ENCODE measurements at places on chromosomes 1 and 21.
A peak's percentile ranks its signal among the peaks of the same experiment; 100 is the strongest.

DNA sequence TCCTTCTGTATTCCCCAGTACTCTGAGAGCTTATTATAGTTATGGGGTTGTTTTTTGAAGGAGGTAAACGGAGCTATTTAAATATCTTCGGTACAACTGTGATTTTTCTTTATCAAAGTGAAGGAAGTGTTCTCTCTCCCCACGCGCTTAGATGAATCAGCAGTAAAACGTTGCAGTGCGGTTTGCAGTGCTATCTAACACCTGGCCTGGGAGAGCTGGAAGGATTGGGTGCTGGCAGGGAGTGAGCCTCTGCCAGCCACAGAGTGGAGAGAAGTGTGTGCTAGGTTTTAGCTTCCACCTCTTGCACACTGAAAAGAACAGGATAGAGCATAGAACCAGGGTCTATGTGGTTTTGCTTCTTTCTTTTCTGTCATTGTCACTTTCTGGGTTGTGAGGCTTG is 165.9 kb downstream of the SDCCAG8 start:
- no peak for DNase-seq

DNA sequence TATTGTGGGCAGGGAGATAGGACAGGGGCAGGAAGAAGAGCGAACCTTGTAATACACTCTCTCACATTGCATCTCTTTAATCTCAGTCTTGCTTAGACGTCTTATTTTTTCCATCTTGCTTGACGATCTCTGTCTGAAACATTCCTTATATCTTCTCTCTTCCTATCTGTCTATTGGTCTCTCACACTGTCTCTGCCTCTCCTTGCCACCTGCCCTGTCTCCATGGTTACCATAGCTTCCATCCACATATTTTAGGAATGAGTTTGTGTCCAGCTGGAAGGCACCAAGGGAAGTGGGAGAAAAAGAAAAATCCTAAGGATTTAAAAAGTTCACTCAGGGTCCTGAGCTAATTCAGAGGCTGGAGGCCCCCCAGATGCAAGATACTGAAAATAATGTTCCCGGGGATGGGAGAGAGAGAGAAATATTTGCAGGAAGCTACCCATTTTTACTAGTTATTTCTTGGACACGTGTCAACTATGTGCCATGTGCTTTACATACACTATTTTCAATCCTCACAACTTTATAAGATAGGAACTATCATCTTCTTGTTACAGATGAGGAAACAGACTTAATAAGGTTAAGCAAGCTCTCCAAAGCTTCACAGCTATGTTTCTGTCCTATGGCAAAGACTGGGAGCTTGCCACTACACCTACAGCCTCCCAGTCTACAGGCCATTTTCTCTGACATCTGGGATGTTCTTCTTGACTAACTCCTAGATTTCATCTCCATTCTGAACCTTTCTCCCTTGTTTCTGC is 933 bp downstream of the ANKRD34A start:
- no peak for DNase-seq

- peak; percentile 50 for DNase-seq
Measured at GRCh38 chr1:185316163-185317033, 645 bp downstream of the IVNS1ABP start.

- no peak for DNase-seq
Measured at GRCh38 chr1:232377494-232377770, 252.5 kb downstream of the SIPA1L2 start.

DNA sequence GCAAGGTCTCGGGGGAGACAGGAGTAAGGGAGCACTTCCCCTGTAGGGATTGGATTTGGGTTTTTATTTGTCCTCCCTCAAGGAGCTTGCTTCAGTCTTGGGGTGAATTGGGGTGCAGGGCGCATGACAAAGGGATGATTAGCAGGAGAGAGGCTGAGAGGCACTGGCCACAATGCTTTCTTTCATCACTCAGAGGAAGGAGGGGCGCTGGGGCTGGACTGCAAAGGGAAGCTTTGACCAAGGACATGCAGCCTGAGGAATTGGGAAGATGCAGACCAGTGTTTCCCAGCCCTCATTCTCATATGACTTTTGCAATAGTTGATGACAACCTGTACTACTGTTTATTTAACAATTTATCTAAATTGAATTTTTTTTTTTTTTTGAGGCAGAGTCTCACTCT is 34.1 kb upstream of the PDPN start:
- DNase-seq: no peak

GRCh38 chr1:38228718-38229117 is 182.1 kb upstream of the POU3F1 start:
- no peak for DNase-seq

- no peak for DNase-seq
Measured at GRCh38 chr1:26983863-26984262, 9.6 kb upstream of the TRNP1 start.

GRCh38 chr1:240287722-240288121 is 196.0 kb downstream of the FMN2 start:
- DNase-seq: no peak

DNA sequence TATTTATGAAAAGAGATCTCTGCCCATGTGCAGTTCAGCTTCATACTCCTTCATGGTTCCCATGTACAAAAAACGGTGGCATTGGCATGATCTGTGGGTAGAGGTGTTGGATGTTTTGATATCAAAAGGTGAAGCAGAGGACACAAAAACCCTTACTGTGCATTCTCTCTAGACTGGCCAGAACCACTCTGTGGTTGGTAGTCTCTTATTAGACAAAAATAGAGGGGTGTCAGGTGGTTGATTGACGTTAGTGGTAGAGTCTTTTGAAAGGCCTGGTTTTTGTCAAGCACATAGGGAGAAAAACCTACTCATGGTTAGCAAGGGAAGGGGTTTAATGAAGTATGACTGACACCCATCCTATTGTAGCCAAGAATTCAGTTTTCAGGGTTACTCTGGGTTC is 400.0 kb upstream of the TMPRSS15 start:
- no peak for DNase-seq

GRCh38 chr1:168803806-168804510 is 75.0 kb upstream of the DPT start:
- DNase-seq: no peak

DNA sequence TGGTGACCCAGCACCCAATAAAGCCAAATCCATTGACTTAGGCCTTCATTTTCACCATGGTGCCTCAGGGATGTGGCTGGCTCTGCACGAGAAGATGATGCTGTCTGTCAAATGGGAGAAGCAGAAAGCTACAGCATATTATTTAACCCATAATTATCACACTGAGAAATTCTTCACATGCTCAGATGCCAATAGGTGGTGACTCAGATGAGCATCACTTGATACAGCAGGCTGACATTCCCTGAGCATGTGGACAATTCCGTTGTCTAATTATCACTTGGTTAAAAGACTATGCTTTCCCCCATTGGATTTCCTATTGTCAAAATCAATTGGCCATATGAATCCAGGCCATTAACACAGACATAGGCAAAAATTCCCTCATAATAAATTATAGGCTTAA is 44.0 kb upstream of the HSD3B1 start:
- no peak for DNase-seq

DNA sequence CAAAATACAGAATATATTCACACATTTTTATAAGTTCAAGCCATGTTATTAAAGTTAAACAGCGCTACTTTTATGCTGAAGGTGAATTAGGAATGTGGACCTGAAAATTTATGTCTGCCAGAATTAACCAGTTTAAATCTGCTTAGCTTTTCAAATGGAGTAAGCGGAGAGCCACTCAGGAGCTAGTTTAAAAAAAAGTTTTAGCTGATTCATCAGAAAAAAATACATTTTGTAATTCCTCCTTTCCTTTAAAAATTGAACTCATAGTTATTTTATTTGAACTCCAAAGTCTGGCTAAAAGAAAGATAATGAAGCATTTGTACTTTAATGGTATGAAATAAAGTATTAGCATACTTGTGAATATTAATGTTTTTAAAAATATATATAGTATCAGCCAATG is 21.2 kb downstream of the C21orf91 start:
- DNase-seq: no peak

DNA sequence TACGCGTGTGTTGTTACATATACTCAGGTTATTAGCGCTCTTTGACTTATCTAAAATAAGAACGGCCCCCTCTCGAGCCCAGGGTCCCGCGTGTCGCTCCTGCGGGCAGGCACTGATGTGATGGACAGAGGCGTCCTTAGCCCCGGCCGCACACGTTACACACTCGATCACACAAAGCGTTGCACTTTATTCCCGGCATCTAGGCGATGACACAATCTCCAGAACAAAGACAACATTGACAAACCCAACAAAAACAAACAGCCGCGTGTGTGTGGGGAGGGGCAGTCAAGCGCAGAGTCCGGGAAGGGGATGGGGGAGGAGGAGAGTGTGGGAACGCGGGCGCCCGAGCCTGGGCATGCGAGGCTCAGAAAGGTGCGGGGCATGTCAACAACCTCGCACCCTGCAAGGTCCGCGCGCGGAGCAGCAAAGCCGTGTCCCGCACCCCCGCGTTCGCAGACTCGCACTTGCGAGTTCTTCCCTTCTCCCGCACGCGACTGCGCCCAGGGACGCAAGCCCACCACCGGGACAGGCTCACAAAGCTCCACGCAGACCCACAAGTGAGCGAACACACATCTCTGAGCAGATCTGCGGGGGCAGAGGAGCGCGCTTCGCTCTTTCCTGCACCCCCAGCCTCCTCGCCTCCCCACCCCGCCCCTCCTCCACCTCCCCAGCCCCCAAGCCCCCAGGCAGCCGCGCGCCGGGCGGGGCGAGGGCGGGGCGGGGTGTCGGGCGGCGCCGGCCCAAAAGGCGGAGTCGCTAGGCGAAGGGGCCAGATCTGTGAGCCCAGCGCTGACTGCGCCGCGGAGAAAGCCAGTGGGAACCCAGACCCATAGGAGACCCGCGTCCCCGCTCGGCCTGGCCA is at the start of gene EFNA1:
EFNA1 (plus strand) TSS at position 772 of the 862 bp plus-strand sequence. CDS start 102 bp downstream, outside the sequence.
- no peak for DNase-seq

- DNase-seq: no peak
Measured at GRCh38 chr1:226366290-226366689, 41.6 kb downstream of the PARP1 start.

DNA sequence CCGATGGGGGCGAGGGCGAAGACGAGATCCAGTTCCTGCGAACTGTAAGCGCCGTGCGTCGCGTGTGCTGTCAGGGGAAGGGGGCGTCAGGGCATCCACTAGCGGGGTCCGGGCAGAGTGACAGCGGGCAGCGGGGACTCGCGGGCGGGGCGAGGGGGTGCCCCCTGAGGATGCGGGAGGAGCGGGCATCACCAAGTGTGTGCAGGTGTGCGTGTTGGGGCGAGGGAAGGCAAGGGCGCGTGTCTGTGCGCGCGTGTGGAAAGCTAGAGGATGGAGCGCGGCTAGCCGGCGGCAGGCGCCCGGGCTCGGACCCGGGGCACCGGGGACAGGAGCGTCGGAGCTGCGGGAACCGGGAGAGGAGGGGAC is 525 bp downstream of the RYR2 start:
- no peak for DNase-seq

GRCh38 chr1:17097787-17098186 is 21.5 kb downstream of the PADI2 start:
- DNase-seq: no peak

- no peak for DNase-seq
Measured at GRCh38 chr1:89310976-89311375, 38.3 kb upstream of the GBP5 start.

- DNase-seq: no peak
Measured at GRCh38 chr1:58592522-58593134, 15.6 kb upstream of the TACSTD2 start.

DNA sequence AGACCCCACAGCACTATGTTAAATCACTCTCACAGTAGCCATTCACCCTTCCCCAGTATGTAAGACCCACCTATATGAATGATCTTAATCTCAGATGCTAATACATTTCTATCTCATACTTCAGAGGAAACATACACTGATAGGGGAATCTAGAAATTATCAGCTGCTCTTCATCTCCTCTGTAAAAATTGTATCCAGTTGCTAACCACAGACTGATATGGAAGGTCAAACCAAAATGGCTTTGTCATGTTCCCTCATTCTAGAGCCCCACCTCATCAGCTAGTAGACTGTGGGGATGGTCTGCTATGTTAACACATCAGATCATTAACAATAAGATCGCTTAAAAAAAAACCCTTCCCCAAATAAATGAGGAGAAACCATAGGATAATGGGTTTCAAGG is 71.7 kb downstream of the UBR4 start:
- DNase-seq: no peak

GRCh38 chr1:115215703-115216521 is 122.1 kb downstream of the NGF start:
- DNase-seq: no peak

DNA sequence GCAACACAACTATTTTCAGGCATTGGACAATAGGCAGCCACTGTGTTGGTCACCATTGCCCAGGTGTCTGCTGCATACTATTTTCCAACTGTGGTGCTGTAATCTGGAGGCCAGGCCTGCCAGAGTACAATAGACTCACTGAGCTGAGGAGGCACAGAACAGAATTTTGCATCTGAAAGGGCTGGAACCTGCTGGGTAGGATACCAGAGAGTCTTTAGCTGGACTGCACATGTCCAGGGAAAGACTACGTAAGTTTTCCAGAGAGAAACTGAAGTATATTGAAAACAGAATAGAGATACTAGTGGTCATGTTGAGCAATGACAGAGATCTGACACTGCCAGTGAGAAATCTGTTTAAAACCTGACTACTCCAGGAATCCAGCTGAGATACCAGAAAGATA is 200.8 kb downstream of the RASAL2 start:
- DNase-seq: no peak

DNA sequence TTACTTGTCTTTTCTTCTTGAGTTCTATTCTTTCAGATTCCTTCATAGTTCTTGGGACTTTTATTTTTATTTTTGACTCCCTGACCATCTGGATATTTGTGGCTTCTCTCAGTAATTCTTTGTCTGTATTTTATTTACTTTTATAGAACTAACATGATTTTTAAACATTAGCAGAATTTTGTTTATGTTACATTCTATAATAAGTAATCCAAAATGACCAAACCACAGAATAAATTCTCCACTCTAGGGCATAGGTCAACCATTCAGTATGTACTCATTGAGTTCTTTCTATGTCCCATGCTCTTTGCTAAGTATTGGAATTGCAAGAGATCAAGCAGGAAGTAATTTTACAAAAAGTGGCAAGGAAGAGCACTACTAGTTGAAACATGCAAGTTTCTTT is 969.0 kb downstream of the TTLL7 start:
- no peak for DNase-seq

GRCh38 chr1:230459465-230459864 is 33.3 kb upstream of the PGBD5 start:
- no peak for DNase-seq

- no peak for DNase-seq
Measured at GRCh38 chr1:18855573-18855972, 3.9 kb downstream of the TAS1R2 start.

DNA sequence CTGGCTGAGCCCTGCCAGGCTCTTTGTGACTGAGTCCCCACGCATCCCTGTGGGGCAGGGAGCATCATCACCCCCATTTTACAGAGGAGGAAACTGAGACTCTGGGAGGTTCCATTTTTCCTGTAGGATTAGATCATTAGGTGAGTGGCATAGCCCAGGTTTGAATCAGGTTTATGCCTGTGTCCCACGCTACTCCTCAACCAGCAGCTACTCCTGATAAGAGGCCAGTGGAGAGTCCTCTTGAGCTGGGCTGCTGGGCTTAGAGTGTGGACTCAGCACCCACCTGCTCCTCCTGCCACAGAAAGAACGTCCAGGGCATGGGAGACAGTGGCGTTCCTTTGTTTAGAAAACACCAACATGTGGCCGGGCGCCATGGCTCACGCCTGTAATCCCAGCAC is 30.7 kb downstream of the TNFRSF1B start:
- DNase-seq: no peak

GRCh38 chr1:27752360-27752759 is 20.7 kb upstream of the STX12 start:
- DNase-seq: no peak

Measured in esophagus squamous epithelium (tissue), 5 donors.